ENCODE measurements at places on chromosomes 2 and 18.

DNA sequence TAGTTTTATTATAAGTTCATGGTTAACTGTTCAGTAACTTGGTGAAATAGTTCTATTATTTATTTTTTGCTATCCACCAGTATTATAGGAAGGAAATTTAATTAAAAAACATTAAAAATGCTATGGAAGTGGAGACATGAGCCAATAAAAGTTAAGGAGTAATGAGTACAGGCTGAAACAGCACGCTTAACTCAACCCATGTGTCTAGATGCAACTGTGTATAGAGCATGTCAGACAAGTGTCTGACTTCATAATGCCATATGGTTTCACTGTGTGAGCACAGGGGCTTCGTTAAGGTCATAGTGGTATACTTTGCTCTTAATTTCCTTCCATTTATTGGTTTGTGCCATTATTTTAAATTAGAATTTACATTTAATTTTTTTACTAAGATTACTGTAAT lies 566.8 kb upstream of the NRP2 start:
- DNase-seq = no peak

GRCh38 chr2:134576478-134576877 lies 142.3 kb downstream of the TMEM163 start:
- DNase-seq = no peak

DNA sequence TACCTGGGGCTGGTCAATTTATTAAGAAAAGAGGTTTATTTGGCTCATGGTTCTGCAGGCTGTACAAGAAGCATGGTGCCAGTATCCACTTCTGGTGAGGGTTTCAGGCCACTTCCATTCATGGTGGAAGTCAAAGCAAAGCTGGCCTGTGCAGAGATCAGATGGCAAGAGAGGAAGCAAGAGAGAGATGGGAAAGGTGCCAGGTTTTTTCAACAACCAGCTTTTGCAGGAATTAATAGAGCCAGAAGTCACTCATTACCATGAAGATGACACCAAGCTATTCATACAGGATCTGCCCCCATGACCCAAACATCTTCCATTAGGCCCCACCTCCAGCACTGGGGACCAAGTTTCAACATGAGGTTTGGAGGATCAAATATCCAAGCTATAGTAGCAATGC lies 56.8 kb upstream of the ST3GAL5 start:
- DNase-seq = no peak

DNA sequence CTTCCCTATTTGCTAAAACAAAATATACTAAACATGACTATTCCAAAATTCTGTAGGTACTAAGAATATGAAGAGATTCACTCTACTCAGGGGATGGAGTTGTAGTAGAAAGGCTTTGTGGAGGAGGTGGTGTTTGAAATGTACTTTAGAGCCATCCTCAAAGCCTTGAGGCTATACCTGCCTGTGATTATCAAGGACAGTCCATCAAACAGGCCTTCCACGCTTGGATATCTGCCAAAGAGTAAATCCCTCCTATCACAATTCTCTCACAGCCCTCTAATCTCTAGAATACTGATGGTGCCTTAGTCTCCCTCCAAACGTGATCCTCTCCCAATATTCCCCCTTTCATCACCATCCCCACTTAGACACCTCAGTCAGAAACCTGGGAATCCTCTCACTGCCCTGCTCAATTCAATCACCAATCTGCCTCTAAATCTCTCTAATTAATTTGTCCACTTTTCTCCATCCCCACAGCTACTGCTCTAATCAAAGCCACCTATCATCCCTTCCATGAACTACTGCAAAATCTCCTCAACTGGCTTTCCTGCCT lies 13.1 kb downstream of the SOS1 start:
- DNase-seq = no peak

DNA sequence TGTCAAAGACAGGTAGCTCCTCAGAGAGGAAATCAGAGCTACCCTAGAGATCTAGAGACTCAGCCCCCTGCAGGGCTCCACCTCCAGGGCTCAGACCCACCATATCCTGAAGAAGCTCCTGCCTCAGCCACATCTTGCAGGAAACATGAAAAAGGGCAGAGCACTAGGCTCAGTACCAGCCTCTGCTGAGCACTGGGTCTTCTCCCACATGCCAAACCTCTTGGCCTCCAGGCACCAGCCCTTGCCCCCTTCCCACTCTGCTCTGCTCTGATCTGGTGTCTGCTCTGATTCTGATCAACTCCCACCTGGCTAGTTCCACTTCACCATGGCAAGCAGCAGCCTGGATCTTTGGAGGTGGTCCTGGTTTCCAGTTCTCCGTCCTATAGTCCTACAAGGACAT lies 114.3 kb upstream of the SLC66A3 start:
- no peak for DNase-seq

GRCh38 chr2:241286348-241287090 lies 29.0 kb downstream of the HDLBP start:
- no peak for DNase-seq
